Fibroblast of skin of right quadriceps (primary cell): ENCODE measurements at places on chromosomes 1 and 21.

DNA sequence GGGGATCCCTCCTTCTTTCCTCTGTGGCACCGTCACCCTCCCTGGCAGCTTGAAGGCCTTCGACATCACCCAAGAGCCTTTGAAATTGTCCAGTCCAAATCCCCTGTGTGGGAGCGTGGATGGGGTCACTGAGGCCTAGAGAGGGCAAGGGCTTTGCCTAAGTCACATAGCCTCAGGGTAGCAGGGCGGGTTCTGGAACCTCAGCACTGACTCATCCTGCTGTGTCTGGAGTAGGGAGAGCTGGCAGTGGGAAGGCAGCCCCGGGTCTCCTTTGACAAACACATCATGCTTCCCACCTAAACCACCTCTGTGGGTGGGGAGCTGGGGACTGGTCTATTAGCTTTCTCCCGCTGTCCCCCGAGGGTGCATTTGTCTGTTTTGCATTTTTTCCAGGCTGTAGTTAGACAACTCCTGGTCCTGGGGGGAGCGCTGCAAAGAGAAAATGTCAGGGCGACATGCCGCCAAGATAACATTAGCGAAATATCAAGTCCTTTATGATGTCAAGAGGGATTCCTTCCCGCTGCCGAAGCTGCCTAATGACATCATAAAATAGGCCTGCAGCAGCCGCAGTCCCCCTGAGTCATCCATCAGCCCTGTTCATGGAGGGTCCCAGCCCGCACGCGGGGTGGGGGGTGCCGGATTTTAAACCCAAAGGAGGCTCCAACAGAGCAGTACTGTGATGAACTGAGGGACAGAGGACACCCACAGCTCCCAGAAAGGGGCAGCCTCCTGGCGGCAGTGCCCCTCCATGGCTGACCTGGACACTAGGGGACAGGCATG lies 77.0 kb upstream of the POU3F1 start:
- DNase-seq: no peak

GRCh38 chr1:57133686-57134085 lies 167.9 kb upstream of the C8B start:
- peak; percentile 44 for DNase-seq

GRCh38 chr1:208156741-208157140 lies 87.4 kb downstream of the PLXNA2 start:
- peak; percentile 48 for DNase-seq

DNA sequence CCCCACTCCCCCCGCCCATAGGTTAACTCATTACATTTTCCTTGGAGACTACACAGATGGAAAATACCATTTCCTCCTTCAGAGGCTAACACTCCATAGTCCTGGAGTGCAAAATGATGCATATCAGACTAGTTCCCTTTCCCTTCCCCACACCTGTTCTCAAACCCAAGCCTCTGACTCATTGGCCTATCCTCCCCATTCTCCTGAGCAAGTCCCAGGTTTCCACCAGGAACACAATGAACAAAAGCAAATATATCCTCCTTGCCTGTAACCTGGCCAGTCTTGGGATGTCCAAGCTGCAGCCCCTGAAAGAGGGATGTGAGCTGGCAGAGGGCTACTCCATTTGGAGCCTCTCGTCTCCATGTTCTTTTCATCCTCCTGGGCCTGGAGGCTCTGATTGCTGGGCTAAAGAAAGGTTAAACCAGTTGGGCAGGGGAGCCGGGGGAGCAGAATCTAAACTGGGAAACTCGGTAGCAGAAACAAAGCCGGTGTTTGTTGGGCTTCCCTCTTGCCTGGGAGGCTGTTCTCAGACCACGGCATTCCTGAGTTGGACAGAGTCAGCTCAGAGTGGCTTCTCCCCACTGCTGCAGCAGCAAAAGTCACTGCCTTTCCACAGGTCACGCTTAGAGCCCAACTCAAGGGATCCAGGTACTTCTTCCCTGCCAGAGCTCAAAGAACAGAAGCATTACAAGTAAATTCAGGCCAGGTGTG lies 13.9 kb downstream of the SSR2 start:
- no peak for DNase-seq

DNA sequence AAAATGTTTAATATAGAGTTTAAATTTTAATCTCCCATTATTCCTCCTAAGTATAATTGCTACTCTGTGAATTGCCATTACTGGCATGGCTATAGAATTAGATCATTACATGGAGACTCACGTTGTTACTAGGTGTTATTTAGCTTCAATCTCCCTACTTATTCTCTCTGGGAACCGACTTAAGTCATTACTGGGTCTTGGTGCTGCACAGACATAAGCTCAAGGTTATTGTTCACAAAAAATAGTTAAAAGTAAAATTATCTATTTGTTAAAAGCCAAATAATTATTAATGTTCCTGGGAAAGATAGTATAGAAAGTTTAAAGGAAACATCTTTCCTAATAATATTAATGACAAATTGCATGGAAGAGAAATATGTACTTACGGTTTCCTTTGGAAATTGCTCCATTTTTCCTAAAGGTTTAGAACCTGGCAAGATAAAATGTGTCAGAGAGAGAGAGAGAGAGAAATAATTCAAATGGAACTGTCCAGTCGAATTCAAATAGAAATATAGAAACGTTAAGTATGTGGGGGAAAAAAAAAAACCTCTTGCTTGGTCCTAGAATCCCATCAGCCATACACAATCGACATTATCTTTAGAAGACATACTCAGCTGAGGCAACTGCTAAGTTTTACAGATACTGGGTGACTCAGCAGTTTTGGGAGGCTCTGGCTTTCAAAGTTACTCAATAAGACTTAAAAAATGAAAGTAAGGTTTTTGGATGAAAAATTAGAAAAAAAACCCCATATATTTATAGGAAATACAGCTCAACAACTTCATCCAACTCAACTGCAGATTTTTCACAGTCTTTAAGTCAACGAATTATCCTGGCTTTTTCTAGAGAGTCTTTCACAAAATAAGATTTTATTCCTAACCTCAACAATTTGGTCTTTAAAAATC lies at the start of gene SPTA1:
Gene SPTA1 (minus strand): TSS at position 605 of the 899 bp plus-strand sequence. CDS start 198 bp downstream, at position 407.
- DNase-seq: no peak

GRCh38 chr1:212698467-212699103 lies 1.1 kb downstream of the BATF3 start:
- DNase-seq: no peak

DNA sequence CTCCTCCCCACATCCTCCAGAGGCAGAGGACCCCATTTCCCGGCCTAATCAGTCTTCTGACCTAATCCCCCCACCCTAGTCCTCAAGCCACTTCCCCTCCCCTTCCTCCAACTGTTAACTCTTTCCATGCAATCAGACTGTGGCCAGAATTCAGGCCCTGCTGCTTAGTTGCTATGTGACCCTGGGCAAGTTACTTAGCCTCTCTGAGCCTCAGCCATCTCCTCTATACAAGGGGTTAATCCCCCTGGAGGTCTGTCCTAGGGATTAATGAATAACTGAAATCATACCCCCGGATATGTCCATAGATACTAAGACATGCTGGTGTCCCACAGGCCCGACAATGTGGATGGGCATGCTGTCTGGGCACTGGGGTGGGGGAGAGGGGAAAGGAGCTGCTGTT lies 18.3 kb downstream of the AHDC1 start:
- DNase-seq: no peak

- DNase-seq: no peak
Observed at GRCh38 chr1:202176949-202177927, 16.4 kb upstream of the LGR6 start.

DNA sequence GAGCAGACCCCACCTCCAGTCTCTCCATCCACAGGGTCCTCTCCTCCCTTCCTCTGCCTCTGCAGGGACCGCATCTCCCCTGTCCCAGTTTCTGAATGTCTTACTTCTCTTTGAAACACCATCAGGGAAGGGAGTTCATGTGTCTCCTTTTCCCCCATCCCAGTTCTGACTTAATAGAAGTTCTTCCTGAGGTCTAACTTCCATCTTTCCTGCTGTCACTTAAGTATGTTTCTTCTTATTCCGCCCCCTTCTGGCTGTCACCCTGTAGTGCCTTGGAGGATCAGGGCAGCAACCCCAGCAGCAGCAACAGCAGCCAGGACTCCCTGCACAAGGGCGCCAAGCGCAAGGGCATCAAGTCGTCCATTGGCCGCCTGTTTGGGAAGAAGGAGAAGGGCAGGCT lies 29.3 kb downstream of the MYOG start:
- no peak for DNase-seq

DNA sequence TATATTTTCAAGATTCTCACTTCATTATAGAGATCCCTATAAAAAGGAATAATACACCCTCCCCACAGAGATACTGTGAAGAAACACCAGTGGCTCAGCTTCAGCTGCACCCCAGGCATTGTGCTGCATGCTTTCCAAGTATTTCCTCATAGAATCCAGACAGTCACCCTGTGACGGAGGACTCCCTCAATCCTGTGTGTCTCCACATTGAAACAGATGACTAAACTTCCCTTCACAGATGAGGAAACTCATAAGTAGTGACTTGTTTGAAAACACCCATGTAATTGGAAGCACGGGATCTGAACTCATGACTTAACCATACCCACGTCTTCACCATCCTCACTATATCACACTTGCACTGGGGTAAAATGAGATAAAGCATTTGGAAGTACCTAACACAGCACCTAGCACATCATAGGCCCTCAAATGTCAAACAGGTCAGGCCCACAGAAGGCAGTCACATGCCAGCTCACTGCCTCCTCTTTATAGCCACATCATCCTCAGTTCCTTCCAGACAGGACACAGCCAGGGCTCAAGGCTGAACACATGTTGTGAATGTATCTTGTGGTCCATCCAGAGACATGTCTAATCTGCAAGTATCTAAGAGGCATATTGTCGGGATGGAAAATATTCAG lies 55.2 kb downstream of the GPR161 start:
- peak; percentile 75 for DNase-seq

GRCh38 chr1:22870201-22870871 lies 102.3 kb downstream of the LACTBL1 start:
- DNase-seq: peak; percentile 35

- peak; percentile 62 for DNase-seq
Observed at GRCh38 chr1:116886291-116886878, 23.3 kb upstream of the PTGFRN start.

GRCh38 chr21:36218691-36219090 lies 62.1 kb downstream of the DOP1B start:
- no peak for DNase-seq

- DNase-seq: no peak
Observed at GRCh38 chr21:39400173-39400572, 45.4 kb downstream of the LCA5L start.

DNA sequence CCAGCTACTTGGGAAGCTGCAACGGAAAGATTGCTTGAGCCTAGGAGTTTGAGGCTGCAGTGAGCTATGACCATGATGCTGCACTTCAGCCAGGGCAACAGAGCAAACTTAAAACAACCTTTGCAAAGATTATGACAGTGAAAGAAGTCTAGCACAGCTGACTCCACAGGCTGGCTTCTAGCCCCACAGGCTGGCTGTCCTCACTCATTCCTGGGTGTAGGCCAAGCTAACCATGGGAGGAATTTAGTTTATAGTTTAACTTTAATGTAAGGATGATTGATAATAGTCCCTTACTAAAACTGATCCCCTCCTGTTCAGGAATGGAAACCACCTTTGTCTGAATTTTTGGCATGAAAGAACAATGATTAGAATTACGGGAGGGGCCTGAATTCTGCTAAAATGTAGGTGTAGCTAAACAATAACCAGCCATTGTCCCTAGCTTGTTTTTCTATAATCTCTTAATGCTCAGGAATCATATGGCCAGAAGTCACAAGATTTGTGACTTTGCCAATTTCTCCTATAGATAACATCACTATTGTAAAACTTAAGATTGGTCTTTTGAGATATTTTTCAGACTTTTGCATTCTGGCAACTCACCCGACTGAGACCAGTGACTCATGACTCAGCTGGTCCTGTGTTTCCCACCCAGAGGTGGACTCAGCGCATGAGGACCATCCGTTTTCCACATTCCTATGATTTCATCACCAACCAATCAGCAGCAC lies 28.1 kb upstream of the SGIP1 start:
- peak; percentile 76 for DNase-seq

- DNase-seq: no peak
Observed at GRCh38 chr1:155860970-155861510, 1.7 kb downstream of the SYT11 start.

GRCh38 chr1:51570063-51570710 lies 46.7 kb upstream of the OSBPL9 start:
- no peak for DNase-seq

DNA sequence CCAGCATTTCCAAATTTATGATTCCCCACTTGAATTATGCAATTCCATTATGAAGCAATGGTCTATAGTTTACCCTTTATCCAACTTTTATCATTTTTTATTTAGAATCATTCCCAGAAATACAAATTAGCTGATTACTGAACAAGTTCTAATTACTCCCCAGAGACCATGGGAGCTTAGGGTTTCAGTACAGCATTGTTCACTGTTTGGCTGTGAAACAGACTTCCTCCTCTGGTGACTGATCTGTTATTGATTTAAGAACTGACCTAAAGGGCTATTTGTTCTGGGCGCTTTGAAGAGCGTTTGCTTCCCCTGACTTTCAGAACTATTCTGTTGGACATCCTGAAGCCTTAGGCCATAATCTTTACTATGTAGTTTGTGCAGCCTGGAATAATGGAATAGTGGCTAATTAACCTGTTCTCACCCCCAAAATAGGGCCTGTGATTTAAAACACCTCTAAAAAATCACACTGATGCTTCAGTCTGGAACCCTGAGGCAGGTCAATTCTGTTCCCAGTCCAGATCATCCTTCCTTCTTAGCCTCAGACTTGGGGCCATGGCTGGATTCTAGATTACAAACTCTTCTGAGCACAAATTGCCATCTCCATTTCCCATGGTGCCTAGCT lies 58.7 kb downstream of the ALG14 start:
- DNase-seq: peak; percentile 71

GRCh38 chr1:28910379-28911115 lies 3.8 kb upstream of the EPB41 start:
- no peak for DNase-seq

GRCh38 chr1:31297277-31298247 lies 730 bp downstream of the ZCCHC17 start:
- peak; percentile 4 for DNase-seq

- DNase-seq: no peak
Observed at GRCh38 chr1:112620377-112620695, 704 bp downstream of the CAPZA1 start.

- DNase-seq: no peak
Observed at GRCh38 chr1:212683357-212683722, 16.3 kb downstream of the BATF3 start.

DNA sequence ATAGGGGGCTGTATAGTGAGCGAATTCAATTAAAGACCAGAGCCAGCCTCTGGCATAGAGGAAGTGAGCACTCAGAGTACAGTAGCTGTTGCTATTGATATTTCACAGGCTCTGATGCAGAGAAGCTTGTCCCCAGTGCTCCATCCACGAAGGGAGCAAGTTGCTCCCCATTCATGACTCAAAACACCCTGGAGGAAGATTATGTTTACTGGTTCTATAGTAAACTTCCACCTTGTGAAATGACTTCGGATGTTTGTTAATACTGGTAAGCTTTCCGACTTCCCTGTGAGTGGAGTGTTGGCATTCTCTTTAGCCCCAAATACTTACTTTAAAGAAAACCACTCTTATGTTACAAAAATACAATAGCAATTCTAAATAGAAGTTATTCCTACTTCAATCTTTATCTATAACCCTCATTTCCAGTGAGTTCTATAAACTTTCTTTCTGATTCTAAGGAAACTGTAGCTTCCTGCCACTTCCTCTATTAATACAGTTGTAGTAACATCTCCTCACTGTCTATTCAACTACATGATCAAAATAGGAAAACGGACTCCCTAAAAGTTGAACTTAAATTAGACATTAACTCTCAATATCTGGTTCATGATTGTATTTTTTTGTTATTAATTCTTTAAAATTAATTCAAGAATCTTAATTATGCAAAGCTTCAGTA lies 46.4 kb downstream of the ZNF281 start:
- no peak for DNase-seq
